ENCODE measurements at places on chromosomes 1 and 21.
A peak's percentile ranks its signal among the peaks of the same experiment; 100 is the strongest.

DNA sequence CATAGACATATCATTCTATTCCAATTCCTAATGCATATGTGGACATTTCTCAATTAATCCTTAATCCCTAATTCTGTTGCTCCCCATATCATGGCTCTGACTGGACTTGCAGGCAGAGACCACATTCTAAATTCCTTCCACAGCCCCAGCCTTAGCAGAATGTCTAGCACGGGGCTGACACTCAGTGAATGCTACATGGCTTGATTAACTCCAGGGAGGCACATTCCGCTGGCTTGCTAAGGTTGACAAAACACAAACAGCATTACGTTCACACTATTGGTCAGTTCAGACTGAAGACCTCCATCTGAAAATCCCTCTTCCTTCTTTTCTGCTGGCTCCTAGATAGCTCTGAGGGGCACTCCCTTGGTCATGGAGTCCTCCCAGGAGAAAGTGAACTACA, 119.4 kb downstream of the ASTN1 start:
- no peak for DNase-seq

DNA sequence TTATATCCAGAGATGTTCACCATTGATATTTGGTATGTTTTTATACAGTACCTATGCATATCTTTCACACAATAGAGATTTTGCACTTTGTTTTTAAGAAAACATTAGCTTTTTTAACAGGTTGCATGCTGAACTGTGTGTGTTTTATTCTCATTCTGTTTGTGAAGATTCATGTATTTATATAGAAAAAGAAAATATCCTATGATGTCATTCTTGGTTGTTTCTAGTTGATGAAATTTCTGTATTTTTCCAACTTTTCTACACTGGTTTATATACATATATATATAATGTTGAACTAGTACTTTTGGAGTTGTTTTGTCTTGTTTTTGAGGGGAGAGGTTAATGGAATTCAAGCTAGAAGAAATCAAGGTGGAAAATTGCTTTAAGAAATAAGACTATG, 143.8 kb downstream of the MATN1 start:
- no peak for DNase-seq

DNA sequence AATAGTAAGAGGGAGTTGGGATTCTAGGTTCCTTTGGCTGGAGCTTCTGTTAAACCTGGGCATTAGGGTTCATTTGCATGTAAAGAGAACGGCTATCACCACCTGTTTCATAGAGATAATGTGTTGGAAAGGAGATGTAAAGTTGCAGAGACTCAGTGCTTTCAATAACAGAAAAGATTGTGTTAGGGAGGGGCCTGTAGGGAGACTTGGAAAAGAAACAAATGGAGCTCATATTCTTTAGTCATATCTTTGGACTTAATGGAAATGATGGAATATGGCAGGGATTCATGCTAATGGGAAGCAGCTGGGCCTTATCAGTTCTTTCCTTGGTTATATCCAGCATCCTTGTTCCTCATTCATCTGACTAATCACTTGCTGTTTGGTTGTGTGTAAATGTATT, 144.9 kb downstream of the CD247 start:
- DNase-seq = no peak

DNA sequence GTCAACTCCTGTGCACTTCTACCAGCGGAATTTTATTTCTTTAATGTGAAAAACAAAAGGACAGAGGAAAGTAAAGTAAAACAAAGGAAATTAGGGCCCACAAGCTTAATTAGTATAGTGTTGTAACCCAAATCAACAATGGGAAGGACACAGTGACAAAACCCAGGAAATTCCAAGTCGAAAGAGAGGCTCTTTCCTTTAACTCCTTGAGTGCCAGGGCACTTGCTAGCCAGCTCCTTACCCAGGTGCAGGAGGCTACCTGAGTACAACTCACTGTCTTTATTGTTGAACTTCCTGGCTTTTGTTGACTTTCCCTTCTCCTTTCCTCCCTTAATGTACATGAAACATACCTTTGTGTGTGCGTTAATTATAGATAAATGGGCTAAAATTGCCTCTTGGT, 55.0 kb downstream of the PEX14 start:
- no peak for DNase-seq

DNA sequence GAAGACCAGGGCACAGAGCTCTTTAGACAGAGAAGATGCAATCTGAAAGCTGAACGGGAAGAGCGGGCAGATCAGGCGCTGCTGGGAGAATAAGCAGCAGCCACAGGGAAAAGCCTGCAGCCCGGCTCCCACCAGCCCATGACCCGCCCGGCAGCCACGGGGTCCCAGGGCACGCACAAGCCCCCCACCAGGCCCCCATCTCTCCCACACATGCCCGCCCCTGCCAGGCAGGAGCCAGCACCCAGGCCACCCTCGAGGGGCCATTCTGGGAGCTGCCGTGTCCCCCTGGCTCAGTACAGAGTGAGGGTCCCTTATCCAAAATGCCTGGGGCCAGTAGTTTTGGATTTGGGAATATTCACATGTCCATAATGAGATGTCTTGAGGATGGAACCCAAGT, 16.3 kb downstream of the SLC19A1 start:
- DNase-seq = no peak

- DNase-seq = no peak
Measured at GRCh38 chr1:201468501-201468843, 516 bp downstream of the PHLDA3 start.

GRCh38 chr1:3393987-3394920, 60.2 kb upstream of the ARHGEF16 start:
- DNase-seq = no peak

- DNase-seq = no peak
Measured at GRCh38 chr21:37088186-37088735, 15.2 kb downstream of the TTC3 start.

DNA sequence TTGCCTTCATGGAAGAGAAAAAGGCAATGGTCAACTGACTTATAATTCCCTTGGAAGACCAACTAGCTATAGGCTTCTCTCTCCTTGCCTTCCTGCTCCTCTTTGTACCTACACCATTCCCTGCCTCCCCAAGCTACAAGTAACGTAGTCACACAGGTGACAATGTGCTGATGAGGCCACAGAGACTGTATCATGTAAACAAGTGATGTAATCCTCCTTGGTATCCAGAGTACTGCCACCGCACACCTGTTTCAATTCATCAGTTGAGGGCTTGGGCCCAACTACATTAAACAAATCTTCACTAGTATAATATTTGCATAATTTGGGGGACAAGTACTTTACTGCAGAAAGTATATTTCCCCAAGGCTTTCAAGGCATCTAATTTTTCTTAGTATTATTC, 76.4 kb upstream of the SCYL3 start:
- DNase-seq = no peak

DNA sequence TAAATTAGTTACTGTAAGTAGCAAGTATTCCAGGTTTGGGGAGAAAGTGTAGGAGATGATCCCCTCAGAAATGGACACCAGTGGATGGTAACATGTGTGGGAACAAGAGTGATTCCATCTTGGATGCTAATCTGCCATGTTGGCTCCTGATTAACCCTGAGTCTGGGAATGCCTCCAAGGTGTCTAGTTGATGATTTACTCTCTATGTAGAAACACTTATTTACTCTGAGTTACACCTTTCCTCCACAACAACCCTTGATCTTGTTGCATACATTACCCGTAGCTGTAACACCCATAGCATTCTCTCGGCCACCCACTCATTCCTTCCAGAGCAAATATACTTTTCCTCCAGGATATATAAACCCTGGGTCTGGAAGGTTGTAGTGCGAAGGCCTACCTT, 315.9 kb upstream of the GREM2 start:
- no peak for DNase-seq

DNA sequence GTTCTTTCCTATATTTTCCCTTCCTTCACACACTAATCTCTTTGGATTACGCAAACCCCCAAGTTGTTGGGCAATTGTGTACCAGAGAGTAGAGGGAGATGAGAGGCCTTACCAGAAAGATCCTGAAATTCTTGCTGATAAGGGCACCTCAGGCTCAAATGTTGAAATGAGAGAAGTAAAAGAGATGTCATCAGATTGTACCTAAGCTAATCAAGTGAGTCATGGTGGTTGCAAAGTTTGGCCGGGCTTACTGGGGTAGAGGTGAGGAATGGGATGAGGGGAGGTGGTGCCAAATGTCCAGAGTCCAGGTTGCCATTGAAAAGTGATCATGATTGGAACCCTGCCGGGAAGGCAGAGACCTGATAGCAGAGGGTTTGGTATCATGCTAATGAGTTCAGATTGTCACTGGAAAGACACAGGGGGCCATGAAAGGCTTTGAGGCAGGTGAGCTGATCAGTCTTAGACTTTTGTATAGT, 43.1 kb downstream of the OPTC start:
- DNase-seq = no peak

DNA sequence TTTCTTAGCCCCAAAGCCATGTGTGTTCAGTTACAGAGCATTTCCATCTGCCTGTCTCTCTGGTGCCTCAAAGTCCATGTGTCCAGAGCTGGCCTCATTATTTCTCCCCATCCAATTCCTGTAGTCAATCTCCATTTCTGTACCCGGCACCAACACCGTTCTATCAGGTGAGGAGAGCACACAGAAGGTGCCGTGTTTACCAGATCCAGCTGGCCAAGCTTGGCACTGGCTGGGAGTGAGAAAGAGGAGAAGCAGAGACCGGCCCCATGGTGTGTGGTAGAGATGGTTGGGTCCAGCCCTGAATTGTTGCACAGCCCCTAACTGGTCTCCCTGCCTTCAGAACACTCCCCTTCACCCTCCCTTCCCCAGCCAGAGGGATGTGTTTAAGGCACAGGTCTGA, 7.5 kb upstream of the SSBP3 start:
- no peak for DNase-seq

DNA sequence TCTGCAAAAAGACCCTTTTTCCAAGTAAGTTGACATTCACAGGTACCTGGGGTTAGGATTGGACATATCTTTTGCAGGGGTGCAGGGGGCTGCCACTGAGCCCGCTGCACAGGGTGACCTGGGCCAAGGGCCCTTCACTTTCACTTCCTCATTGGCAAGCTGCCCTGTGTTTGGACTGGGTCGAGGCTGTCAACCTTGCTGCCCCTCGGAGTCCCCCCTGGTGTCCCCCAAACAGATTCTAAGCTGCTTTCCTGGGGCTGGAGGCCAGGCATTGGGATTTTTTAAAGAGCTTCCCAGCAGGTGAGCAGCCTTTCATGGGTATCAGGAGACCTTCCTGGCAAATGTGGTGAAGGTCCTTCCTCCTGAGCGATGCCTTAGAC, 7.9 kb upstream of the UMODL1 start:
- DNase-seq = no peak

DNA sequence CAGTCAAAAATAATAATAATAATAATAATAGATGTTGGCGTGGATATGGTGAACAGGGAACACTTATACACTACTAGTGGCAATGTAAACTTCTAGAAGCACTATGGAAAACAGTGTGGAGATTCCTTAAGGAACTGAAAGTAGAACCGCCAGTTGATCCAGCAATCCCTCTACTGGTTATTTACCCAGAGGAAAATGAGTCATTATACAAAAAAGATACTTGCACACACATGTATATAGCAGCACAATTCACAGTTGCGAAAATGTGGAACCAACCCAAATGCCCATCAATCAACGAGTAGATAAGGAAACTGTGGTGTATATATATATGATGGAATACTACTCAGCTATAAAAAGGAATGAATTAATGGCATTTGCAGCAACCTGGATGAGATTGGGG, 176.0 kb downstream of the PLPP3 start:
- no peak for DNase-seq

- DNase-seq = no peak
Measured at GRCh38 chr1:170806961-170807360, 128.4 kb upstream of the MROH9 start.

DNA sequence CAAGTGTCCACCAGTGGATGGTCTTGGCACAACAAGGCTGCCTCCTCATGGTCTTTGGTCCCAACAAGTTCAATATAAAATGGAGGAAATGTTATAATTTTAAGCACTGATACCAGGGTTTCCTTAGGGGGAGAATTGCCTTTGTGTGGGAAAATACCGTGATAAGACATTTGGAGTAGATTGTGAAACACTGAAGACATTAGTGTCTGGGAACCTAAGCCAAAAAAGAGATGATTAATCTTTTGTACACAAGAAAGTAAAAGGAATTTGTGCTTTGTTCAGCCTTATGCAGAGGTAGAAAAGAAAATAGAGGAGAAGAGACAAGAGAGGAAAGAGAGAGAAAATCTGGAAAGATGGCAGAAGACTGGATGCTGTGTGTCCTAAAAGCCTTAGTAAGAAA, 36.1 kb downstream of the ST6GALNAC3 start:
- no peak for DNase-seq

GRCh38 chr1:64212031-64212430, 8.6 kb downstream of the UBE2U start:
- DNase-seq = no peak

DNA sequence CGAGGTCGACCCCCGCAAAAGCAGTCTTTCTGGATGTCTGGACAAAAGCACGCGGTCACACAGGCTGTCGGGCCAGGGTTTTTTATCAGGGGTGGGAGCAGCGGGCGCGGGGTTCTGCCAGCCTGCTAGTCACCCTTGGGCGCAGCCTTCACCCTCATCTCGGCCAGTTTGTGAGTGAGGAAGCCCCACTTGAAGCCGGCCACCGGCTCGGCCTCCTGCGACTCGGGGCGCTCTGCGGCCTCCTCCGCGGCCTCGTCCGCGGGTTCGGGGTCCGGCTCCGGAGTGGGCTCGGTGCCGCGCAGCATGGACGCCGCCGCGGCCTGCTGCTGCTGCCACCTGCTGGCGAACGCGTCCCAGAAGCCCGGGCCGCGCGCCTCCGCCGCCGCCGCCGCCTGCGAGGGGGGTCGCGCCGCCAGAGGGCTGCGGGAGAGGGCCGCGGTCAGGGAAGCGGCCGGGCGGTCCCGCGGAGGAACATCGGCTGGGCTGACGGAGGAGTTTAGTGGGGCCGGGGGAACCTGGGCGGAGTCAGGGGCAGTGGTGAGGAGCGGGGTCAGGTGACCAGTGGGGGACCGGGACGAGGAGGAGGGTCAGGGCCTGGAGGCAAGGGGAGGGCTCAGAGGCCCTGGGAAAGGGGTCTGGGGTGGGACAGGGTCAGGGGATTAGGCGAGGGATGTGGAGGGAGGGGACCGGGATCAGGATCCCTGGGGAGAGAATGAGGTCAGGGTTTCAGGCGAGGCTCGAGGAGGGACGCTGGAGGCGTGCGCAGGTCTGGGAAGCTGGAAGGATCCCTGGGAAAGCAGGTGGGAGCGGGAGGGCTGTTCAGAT, 4.5 kb downstream of the C1orf232 start:
- peak; percentile 20 for DNase-seq

- DNase-seq = no peak
Measured at GRCh38 chr1:162666006-162666645, 33.9 kb downstream of the DDR2 start.

GRCh38 chr1:201649761-201650622, 111.1 kb downstream of the NAV1 start:
- DNase-seq = no peak

- no peak for DNase-seq
Measured at GRCh38 chr1:93395195-93395594, 49.5 kb downstream of the DR1 start.

DNA sequence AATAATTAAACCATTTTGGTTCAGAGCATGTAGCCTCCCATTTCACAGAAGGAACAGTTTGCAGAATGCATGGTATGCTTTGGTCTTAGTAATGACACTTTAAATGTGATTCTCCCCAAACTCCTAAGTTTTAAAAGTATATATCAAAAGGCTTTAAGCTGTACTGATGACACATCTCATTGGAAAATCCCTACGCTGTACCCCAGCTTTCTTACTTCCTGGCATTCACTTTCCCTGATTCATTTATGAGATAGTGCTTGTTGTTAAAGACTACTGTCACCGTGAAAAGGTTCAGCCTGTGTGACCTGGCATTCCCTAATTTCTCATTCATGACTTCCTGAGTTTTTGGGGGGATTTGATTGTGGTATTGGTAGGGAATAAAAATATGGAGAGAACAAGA, 53.4 kb downstream of the MPZL1 start:
- DNase-seq = no peak

GRCh38 chr1:241593186-241593585, 47.0 kb downstream of the CHML start:
- DNase-seq = no peak
